Progenitor cell of endocrine pancreas (in vitro differentiated cells): ENCODE measurements at places on chromosomes 1 and 21.

DNA sequence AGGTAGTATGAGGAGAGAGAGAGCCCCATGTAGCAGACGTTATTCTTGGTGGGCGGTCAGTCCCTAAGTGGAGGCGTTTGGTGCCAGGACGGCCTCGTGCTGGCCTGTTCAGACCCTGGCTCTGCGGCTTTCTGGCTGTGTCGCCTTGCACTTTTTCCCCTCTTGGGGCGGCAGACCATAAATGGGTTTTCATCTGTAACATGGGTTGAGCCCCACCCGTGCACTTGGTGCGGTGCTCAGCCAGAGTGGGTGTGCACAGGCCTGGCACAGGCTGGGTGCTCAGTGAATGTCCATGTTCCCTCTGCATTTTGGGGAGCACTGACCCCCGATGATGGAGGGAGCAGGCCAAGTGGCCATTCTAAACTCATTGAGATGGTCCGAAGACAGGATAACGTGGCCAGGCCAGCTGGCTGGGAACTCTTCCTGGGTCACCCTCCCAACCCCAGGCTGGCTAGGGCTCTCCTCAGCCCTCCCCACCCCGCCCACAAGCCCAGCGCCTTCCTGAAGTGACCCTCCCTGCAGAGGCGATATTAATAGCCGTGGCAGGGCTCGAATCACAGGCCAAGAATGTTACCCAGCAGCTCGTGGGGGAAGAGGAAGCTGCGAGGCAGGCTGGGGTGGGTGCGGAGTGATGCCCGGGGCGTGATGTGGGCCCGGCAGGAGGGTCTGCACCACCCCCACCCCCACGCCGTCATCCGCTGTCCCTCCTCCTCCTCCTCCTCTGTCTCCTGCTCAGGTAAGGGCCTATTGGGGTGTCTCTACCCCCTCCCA, 78.5 kb downstream of the ARHGEF10L start:
- DNase-seq, result no peak

- no peak for DNase-seq
These were observed 140.0 kb downstream of the SMYD3 start for GRCh38 chr1:246367041-246367440.

DNA sequence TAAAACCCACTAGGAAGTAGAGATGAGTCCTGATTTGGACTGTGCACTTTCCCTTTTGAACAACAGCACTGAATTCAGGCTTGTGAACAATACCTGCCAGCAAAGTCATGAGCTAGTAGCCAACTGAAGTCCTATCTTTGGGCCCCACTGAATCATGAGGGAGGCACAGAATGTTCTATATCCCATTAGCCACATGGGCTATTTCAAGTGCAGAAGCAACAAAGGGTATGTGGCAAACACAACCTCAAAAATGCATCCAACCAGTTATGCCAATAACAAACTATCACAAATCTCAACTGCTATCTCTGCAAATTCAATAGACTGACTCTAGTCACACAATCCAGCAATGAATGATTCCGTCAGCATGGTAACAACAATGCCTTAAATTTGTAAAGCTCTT, 276.0 kb downstream of the MRPL39 start:
- no peak for DNase-seq

GRCh38 chr21:46084709-46085108, 13.2 kb upstream of the COL6A2 start:
- DNase-seq, result no peak

GRCh38 chr1:15038232-15039016, 115.1 kb upstream of the TMEM51 start:
- DNase-seq, result no peak

DNA sequence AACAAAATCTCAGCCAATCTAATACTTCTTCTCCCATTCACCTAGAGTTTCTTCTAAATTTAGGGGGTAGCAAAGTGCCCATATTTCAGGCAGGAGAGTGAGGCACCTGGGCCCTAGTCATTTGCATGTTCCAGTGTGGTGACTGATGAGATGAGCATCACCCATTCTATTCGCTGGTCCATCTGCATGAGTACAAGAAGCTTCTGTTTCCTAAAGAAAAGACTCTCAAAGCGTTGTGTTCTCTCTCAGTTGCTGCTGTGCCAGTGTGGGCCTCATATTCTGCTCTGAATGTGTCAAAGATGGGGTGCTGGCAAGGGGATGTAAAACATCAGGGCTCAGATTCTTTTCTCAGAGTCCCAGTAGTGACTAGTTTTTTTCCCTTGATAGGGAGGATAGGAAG, 16.1 kb upstream of the DPYD start:
- DNase-seq, result no peak

DNA sequence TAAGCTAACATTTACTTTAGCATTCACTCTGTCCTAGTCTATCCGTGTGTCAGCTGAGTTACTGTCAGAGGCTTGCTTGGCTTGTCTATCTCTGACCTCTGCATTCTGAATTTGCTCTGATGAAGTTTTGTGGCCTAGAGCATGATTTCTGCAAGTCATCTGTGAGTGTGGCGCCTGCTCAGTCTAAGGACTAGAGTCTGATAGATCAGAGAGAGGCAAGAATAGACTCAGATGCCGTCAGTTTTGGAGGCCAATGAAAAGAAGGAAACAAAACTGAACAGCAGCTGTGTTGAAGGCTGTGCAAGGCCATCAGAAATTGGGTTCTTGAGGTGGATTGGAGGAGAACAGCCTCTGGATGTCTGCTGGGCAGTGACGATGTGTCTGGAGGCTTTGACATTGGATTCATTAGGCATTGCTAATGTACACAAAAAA, 573.1 kb downstream of the USP25 start:
- no peak for DNase-seq

DNA sequence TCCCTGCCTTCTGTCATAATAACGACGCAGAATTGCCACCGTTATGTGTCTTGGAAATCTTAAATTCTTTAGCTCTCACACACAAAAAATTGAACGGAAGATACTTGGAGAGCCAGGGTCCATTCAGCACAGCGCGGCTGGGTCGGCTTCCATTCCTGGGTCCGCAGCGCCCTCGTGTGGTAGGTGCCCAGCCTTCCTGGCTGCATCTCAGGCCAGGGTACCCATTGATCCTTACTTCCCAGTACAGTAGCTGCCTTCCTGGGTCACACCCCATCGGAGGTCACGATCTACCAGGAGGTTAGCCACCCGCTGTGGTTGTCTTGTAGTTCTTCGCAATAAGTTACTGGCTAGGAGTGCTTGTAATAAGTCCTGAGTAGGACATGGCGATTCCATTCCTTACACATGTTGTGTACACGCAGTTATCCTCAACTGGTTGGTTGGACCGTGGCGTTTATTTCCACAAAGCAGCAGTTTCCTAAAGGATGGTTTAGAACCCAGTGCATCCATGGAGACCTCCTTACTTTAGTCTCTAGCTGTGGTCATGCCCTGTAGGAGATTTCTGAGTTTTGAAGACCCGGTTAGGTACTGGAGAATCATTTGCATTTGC, 9.9 kb upstream of the MTARC1 start:
- peak; percentile 84 for DNase-seq

- DNase-seq, result no peak
These were observed 171.4 kb upstream of the SNX7 start for GRCh38 chr1:98490099-98490498.

DNA sequence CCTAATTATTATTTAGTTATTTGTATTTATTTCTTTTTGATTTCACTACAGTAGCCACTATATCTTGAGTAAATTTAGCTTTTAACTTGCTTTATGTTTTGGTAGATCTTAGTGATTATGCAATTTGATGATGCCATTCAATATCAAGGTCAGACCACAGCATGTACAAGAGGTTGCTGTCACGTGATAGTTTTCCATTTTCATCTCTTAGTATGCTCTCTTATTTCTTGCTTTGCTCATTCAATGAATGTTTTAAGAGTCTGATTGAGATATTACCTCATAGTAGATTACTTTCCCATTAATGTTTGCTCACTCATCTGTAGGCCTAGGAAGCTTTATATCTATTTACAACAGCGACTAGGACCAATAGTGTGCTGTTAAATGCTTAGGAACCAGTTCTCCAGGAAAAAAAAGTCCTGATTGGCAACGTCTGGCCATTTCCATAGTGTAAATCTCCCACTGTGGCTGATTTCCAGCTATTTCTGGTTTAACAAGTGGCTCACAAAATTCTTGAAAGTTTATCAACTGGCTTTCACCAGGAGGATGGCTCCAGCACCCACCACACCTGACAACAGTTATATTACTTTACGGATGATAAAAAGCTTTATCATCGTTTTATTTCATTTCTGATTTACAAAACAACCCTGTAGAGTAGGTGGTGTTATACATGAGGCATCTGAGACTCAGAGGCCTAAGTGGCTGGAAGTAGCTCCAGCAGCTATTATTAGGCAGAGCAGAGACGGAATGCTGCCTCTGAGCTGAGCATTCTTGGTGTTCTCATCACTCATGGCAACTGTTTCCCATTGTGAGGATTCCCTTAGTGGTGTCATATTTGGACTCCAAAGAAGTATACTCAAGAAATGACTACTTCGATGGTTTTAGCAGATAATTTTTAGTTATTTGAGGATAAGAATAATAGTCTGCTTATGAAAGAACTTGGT, 235.2 kb downstream of the DISC1 start:
- DNase-seq, result no peak

DNA sequence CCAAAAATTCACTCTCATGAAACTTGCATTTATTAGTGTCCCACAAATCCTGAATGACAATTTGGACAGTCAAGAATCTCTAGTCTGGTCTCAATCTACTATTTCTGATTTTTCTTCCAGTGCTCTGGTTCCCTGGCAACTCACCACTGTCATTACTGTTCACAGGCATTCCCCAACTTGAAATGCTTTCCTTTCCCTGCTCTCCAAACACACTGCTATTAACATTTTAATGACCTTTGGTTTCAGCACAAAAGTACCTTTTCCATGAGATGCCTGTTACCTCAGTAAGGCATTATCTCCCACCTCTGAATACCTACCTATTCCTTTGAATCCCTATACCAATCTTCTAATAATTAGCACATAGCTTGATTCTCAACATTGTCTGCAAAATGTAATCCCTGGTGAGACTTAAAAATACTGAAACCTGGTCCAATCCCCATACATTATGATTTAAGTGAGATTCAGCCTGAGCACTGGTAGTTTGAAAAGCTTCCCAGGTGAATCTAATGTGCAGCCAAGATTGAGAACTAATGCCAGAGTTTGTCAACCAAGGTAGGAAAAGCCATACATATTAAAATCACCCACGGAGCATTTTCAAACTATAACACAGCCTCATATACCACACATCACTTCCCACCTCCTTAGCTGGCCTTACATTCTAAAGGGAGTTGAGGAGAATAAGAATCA, 11.7 kb upstream of the ANGPTL3 start:
- no peak for DNase-seq

GRCh38 chr1:148318904-148319242, 164.2 kb downstream of the PPIAL4G start:
- DNase-seq, result no peak

DNA sequence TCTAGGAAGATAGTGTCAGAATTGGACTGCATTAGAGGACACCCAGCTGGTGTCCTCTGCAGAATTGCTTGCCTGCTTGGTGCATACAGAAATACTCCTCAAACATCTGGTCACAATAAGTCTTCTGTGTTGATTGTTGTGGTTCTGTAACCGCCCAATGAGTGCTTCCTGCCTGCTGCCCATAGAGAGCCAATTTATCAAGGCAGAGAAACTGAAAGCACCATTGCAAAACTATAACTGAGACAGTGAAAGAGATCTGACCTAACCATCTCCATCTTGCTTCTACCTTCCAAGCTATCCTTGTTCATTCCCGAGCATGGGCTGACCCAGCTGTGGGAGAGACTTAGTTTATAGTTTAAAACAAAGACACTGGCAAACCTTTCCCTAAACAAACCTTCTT, 462.4 kb upstream of the RGS18 start:
- no peak for DNase-seq

DNA sequence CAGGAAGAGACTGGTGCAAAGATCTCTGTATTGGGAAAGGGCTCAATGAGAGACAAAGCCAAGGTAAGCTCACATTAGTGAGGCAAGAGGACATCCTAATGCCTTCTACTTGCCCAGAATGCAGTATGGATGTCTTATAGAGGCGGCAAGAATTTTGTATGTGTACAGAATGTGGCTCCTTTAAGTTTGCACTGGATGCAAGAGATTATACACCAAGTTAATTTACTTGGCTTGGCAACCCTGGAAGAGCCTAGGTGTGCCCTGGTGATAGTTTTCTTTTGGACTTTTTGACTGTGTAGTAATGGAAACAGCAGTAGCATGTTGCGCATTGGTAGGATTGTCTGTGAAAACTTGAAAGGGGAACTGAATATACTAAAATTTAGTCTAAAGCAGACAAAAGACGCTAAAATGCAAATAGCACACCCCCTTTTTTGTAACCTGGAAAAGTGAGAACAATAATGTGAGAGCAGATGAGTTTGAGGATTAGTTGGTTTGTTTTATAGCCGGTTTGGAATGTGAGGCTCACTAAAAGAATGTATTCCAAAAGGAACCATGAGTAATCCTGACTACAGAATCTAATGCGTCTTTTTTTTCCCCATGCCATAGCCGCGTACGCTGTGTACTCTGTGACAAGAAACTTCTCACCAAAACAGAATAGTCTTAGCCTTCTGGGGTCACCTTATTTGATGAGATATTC, 18.1 kb downstream of the KHDRBS1 start:
- no peak for DNase-seq

DNA sequence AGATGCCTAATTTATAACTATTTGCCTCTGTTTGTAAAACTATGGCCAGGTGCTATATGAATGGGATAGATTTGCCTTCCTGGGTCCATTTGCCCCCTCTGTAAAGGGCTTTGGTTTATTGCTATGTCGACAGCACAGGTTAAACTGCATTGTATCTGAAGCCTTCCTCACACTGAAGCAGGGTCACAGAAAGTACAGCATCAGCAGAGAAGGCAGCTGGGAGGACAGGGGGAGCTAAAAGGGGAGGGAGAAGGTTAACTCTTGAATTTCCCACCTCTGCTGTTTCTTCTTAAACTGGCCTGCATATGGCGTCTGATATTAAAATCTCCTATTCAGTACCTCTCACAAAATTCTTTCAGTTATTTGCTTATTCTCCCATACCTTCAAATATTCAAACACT, 297.4 kb downstream of the TM2D1 start:
- DNase-seq, result no peak

DNA sequence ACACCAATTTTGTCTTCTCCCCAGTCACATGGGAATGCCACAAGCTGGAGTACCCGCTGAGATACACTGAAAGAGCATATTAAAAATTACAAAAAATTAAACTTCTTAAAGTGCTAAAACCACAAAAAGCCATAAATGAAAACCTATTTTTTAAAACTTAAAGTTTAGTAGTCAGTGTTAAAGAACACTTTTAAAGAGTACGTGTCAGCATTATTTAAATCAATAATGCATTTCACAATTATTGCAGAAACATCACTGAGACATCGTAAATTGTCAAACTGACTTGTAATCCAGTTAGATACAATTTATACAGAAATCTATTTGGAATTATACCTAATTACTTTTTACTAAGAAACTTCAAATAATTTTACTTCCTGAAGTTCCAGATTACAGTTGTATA, 22.9 kb downstream of the ZBTB21 start:
- no peak for DNase-seq

- no peak for DNase-seq
These were observed 19.7 kb downstream of the BCAR3 start for GRCh38 chr1:93661829-93662474.

- no peak for DNase-seq
These were observed 53.0 kb downstream of the EYA3 start for GRCh38 chr1:28035420-28035819.
